ENCODE measurements at places on chromosomes 7 and 10. TPM values are rescaled to one million over a fixed set of nuclear protein-coding genes. Genes with fewer than 3 reads are reported as not detected.

CALCR gene
- not detected for total RNA-seq

CUL1 gene
- 43.5 TPM for total RNA-seq

GHITM gene
- 118 TPM for total RNA-seq

DNA sequence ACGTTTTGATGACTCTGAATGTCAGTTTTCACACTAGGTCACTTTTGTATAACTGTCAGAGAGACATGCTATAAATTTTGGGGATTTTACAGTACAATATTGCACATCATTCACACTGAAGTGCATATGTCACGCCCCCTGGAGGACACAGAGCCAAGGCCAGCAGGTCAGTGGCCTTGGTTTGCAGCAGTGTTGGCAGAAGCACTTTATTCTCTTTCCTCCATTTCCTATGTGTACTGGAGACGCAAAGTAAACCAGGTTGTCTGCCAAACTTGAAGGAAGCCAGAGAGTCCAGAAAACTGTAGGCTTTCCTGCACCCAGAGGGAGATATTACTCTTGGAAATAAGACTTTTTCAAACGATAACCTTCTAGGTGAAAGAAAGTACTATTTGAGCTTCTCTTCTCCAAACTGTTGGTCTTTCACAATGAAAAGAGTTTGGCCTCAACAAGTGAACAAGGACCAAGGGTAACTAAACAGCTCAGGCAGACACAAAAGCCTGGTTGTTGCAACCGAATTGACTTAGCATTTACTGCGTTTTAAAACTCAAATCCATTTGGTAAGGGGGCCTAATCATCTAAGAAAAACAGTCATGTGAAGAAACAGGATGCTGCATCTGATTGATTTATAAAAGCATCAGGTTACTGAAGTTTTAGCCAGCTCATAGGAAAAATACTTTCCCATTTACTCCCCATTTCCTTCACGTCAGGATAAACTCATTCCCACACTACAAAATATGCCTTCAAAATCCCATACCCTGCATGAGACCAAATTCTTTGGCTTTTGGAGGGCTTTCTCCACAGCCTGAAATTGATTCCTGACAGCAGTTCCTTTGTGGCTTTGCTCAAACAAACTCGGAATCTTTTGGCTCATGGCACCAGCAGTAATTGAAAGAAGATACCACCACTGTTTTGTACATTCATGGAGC is 83.0 kb upstream of the SEC61G start:
- no peak overlapping the region for H3K4me3 ChIP-seq
- H3K27ac ChIP-seq: no peak overlapping the region
- H3K4me1 ChIP-seq: no peaks in the 10 kb centered on the region
- no peak for DNase-seq
- H3K36me3 ChIP-seq: no peaks in the 10 kb centered on the region

HYAL4 gene
- total RNA-seq: not detected

- H3K4me3 ChIP-seq: no peak overlapping the region
- H3K27me3 ChIP-seq: no peaks in the 10 kb centered on the region
- H3K4me1 ChIP-seq: no peaks in the 10 kb centered on the region
- DNase-seq: no peak
Observed at GRCh38 chr10:68125772-68126171, 16.5 kb downstream of the MYPN start.

RELN gene
- 114 TPM for total RNA-seq

DNA sequence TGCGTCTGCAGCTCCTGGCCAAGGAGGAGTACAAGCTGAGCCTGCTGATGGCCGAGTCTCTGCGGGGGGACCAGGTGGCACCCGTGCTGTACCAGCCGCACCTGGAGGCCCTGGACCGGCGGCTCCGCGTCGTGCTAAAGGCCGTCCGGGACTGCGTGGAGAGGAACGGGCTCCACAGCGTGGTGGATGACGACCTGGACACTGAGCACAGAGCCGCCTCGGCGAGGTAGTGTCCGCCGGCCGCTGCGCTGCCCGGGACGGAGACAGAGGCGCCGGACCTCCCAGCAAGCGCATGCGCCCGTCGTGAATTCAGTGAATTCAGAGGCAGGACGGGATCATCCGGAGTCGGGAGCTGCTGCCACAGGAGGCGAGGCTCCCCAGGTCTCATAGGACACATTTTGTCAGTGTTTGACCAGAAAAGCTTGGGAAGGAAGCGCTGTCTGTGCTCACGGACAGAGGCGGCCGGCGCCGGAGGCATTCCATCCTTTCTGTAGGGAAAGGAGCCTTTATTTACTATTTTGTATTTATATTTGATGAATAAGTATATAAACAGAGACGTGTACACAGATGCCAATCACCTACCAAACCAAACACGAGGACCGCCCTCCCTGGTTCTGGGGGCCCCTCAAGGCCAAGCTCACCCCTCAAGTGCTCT is 30.1 kb upstream of the FOXL3 start:
- H3K27me3 ChIP-seq: no peaks in the 10 kb centered on the region
- peak; percentile 11 for DNase-seq
- no peaks in the 10 kb centered on the region for H3K4me1 ChIP-seq
- H3K27ac ChIP-seq: no peak overlapping the region
- no peak overlapping the region for H3K4me3 ChIP-seq

PKD2L1 gene
- total RNA-seq: not detected

CH25H gene
- total RNA-seq: 1.2 TPM

GRCh38 chr10:18306031-18306430 is 165.8 kb downstream of the CACNB2 start:
- no peak overlapping the region for H3K4me3 ChIP-seq
- H3K27ac ChIP-seq: no peak overlapping the region
- H3K27me3 ChIP-seq: no peaks in the 10 kb centered on the region
- no peak for DNase-seq

DNA sequence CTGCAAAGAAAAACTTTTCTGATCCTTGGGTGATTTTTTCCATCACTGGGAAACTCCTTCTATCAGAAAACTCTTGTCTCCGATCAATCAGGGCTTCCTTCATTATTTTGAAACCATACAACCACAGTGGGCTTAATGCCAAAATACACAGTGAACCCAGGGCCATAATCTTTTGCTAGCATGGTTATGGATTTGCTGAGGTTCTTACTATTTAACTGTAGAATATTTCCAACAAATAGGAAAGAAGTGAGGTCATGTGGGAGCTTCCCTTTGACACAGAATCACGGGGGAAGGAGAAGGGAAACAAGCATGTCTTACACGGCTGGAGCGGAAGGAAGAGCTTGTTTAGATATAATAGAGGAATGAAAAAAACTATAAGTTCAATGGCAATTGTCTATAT is 1241.7 kb downstream of the REEP3 start:
- no peaks in the 10 kb centered on the region for H3K36me3 ChIP-seq
- no peaks in the 10 kb centered on the region for H3K27me3 ChIP-seq
- no peak for DNase-seq
- H3K4me3 ChIP-seq: no peak overlapping the region
